ENCODE measurements at places on chromosomes 3 and 15.

DNA sequence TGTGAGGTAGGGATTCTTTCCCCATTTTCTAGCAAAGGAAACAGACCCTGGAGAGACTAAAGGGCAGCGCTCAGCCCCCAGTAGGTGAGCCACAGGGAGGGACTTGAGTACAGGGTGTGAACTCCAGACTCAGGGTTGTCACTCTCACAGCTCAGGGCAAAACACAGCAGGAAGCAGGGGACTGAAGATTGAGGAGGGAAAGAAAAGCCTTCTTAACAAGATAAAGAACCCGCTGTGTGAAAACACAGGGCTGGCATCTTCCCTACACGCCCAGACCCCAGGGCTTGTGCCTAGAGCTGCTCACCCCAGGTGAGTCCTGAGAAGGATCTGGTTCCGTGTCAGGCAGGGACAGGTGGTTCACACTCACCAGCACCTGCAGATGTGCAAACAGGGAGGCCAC, 59.6 kb downstream of the ABTB1 start:
- DNase-seq: no peak

DNA sequence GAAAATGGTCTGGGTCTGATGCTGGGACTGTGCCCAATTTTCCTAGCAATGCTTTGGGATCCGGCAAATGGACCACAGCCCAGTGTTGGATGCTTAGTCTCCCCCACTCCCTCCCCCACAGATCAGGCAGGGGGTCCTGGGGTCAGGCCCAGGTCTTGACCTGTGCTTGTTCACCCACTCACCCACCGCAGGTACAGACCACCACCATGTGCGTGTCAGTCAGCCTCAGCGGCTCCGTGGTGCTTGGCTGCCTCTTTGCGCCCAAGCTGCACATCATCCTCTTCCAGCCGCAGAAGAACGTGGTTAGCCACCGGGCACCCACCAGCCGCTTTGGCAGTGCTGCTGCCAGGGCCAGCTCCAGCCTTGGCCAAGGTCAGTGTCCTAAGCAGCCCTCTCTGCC, 10.6 kb downstream of the GRM2 start:
- DNase-seq: no peak

- no peak for DNase-seq
These were observed 2.8 kb upstream of the VILL start for GRCh38 chr3:37987751-37988179.

DNA sequence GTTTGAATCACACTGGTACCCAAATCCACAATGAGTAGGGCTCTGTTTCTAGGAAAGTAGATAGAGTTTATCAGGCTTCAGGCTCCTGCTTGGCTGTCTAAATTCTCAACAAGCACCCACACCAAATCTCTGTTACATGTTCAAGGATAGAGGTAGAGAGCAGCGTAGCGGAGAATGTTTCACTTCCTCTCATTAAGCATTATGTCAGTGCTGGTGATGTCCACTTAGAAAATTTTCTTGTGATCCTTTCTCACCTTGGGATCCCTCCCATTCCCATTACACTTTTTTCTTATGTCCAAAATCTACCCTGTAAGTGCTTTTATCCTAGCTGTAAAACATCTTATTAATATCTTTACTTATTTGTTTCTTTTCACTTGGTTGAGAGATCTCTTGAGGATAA, 34.7 kb upstream of the GCSAM start:
- no peak for DNase-seq

GRCh38 chr3:154972951-154973350, 107.2 kb upstream of the MME start:
- no peak for DNase-seq

- DNase-seq: no peak
These were observed 32.8 kb downstream of the POC1A start for GRCh38 chr3:52121464-52121805.

GRCh38 chr3:132381348-132381944, 35.9 kb upstream of the DNAJC13 start:
- DNase-seq: no peak

Measured in activated CD4-positive, alpha-beta T cell treated with anti-CD3 and anti-CD28 coated beads, Interleukin-2, amount 50 U/mL, for 24 hours (primary cell).